ENCODE measurements at places on chromosomes 2 and 18.

DNA sequence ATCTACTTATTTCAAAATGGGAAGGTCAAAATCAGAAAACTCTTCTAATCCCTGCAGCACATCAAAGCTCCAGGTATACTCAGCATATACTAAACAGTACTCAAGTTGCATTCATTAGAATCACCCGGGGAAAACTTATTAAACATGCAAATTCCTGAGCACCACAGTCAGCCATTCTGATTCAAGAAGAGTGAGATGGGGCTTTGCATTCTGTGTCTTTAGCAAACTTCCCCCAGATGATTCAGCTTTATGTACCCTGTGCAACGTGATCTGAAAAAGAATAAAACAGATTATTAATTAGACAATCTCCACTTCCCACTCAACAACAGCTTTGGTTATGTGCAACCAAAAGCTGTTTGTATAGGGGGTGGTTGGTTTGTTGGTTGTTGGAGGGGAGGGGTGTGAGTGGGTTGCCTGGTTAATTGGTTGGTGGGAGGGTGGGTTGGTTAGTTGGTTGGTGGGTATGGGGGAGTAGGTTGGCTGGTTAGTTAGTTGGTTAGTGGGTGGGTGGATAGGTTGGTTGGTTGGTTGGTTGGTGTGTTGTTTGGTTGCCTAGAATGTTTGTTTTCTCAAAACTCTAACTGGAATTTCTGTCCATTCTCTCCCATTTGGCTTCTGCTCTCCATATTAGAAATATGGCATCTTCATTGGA lies 112.5 kb upstream of the AGAP1 start:
- no peak for DNase-seq

GRCh38 chr2:193556766-193557470 lies 1362.2 kb upstream of the TMEFF2 start:
- peak; percentile 63 for DNase-seq

DNA sequence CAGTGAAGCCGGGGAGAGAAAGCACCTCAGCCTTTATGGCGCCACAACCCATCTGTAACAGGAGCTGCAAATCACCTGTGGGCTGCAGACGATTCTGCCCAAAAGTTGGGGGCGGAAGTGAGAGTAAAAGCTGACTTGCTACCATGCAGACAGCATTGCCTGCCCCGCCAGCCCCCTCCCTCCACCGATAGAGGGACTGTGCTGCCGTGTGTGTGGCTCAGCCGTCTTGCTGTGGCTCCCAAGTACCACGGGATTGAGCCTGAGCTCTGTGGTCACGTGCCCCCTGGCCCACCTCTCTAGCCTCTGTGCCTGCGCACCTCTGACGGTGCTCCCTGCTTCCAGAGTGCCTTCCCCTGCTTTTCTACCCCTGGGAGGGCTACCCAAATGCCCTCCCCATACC lies 79.6 kb downstream of the GLI2 start:
- DNase-seq, result no peak

GRCh38 chr2:177466337-177467195 lies 74.0 kb downstream of the AGPS start:
- DNase-seq, result no peak

DNA sequence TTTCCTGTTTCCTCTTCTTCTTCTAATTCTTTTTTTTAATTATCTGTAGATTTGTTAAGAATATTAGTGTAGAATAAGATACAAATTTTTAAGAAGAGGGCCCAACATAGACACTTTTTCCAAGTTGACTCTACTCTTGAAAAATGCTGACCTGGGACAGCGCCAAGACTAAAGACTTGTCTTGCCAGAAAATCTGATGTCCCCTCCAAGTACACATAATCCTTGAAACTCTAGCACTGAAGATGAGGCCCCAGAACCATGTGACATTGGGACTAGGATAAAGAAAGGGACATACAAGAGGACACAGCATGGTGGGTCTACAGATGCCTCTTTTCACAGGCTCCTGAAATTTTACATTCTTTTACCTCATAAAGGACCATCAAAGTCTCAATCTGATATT lies 271.6 kb upstream of the SESTD1 start:
- DNase-seq, result no peak

DNA sequence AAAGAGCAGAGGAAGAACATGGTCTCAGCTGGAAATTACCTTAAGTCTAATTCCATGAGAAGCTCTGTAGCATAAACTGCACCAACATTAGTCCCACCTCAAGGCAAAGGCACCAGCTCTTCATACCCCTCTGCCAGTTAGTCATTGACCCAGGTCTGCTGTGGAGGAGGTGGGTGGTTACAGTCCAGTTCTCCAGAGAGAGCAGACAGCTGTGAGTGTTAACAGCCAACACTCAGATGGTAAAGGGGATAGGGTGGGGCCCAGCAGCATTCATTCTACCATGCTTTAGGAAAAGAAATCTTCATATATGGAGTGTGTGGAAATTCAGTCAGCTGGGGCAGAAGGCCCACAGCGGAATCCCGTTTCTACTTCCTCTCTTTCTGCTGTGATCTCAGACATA lies 159.7 kb upstream of the FBXO11 start:
- no peak for DNase-seq

- peak; percentile 10 for DNase-seq
These were observed at the start of gene IL1R1 for GRCh38 chr2:102141970-102142828. TSS of gene IL1R1 (plus strand) at chr2:102142746. CDS start at chr2:102157725, 14,979 bp downstream.

DNA sequence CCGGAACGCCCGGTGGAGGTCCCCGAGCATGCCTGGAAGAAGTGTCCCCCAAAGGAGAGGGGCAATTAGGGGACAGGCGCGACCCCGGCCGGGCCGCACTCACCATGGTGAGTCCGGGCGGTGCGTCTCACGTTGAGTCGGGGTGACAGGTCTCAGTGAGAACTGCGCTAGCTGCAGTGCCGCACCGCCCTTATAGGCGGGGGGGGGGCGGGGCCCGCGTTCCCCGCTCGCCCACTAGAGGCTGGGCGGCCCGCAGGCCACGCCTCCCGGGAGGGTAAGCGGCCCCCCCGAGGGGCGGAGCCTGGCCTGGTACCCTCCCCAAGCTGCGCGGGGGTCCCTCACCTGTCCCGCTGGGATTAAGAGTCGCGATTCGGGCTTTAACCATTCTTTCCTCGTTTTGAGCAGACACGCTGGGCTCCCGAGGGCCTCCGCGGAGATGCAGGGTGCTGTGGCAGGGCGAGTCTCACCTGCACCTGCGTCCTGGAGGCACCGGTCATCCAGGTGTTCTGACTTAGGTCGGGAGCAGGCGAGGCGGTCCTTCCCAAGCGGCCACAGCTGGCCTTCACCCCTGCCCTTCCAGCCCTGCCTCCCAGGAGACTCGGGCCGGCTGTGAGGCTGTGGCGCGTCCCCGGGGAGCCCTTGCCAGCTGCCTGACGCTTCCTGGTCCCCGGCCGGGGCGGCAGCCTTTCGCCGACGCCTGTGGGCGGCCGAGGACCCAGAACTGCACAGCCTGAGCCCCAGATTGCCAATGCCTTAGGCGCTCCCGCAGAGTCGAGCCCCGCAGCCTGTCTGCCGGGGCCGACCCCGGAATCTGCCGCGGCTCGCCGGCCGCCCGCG lies at the start of gene TUBA4A:
Gene TUBA4A, minus strand, starts transcription at position 166 of the 837 bp plus-strand sequence. Its CDS starts 60 bp downstream, at position 106.
- peak; percentile 83 for DNase-seq

GRCh38 chr18:51010218-51010617 lies 19.8 kb upstream of the SMAD4 start:
- DNase-seq, result no peak

- DNase-seq, result no peak
These were observed 16.3 kb upstream of the RAB10 start for GRCh38 chr2:26017464-26018183.

DNA sequence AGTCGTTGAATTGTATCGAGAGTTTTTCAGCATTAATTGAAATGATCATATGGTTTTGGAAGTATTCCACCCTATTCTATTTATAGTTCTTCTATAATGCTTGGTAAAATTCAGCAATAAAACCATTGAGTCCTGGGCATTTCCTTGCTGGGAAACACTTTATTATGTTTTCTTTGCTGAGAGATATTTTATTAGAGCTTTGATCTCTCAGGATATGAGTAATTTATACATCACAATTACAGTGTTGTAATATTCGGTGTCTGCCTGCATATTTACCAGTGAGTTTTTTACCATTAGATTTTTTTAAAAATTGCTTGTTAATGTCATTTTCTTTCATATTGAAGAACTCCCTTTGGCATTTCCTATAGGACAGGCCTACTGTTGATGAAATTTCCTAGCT lies 402.7 kb upstream of the FSIP2 start:
- no peak for DNase-seq
